COLO829 (cell line): ENCODE measurements at places on chromosomes 6 and 20.

- no peak for DNase-seq
These were observed at the start of gene ALDH8A1 for GRCh38 chr6:134949927-134950326. Gene ALDH8A1 (minus strand): TSS chr6:134950101. CDS start chr6:134950053, 48 bp downstream.

GRCh38 chr20:40251284-40251932 lies 437.6 kb downstream of the MAFB start:
- DNase-seq = peak; percentile 42

- no peak for DNase-seq
These were observed 586 bp upstream of the HMGA1 start for GRCh38 chr6:34236131-34236442.

DNA sequence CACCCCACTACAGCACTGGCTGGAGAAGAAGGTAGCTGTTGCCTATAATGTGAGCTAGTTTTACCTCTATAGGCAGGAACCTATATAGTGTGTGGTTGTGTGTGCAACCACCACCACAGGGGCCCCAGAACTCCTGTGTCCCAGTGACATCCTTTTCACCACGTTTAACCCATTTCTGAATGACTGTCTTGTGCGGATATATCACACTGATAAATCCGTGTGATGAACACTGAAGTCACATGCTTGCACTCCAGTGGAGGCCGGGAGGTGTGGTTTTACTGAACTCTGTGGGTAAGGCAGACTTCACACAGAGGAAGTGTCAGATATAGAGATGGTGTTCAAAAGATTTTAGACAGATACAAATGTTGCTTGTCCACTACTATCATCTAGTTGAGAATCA lies 32.5 kb downstream of the SDHAF4 start:
- no peak for DNase-seq
